ENCODE measurements at places on chromosomes 16 and 17.

- no peak for DNase-seq
Measured at GRCh38 chr17:52201767-52202519, 43.4 kb upstream of the CA10 start.

DNA sequence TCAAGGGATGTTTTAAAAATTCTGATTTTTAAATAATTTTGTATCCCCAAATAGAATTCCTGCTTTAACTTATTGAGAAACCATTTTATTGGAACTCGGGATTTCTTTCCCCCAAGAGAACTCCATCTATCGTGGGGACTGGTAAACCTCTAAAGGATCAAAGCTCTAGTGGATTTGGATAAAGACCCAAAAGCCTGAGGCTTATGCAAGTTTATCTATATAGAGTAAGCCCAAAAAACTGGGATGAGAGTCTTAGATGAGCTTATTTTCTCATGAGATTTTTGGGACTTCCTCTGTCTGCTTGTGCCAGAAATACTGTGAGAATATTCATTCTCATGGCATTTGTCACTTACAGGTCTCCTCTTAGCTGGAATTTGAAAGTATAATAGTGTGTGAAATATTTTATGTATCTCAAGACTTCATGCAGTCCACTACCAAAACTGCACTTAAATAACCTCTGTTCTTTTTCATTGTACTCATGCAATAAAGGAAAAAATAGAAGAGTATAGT is 333.1 kb downstream of the BCAS3 start:
- no peak for DNase-seq

DNA sequence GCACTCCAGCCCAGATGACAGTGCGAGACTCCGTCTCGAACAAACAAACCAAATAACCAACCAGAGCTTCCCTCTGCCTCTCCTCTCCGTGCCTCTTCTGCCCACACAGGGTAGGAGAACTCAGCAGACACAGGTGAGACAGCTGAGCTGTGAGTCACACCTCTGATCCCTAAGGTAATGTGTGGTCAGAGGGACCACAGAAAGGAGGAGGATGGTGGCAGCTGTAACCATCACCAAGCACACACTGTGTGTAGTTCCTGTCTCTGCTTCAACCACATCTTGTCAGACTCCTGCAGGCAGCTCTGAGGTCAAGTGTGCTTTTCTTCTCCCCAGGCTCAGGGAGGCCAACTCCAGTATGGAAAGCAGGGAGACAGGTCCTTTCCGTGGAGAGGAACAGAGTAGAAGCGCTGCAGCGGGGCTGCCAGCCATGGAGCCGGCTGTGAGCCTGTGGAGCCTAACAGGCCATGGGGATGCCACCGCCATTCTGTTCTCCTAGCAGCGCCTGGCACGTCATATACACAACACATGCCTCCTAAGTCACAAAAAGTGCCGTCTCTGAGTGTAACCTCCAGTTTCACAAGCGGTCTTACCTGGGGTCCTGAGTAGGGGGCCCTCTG is 7.1 kb downstream of the NUDT16L1 start:
- DNase-seq = no peak

GRCh38 chr16:87376660-87377059 is 6.9 kb downstream of the FBXO31 start:
- DNase-seq = peak; percentile 59

DNA sequence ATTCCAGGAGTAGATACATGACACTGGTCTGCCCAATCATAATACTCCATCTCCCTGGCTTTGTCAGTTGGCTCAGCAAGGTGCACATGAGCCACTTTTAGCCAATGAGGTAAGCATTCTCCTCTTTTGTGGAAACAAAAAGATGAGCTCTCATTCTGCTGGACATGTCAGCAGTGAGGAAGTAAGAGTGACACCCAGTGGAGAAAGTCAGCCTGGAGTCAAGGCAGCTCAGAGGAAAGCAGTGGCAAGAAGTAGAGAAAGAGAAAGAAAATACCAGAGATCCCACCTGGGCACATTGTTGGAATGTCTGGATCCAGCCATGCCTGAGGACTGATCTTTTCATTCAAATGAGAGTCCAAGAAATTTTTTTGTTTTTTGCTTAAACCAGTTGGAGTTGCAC is 496.9 kb upstream of the C16orf82 start:
- no peak for DNase-seq

DNA sequence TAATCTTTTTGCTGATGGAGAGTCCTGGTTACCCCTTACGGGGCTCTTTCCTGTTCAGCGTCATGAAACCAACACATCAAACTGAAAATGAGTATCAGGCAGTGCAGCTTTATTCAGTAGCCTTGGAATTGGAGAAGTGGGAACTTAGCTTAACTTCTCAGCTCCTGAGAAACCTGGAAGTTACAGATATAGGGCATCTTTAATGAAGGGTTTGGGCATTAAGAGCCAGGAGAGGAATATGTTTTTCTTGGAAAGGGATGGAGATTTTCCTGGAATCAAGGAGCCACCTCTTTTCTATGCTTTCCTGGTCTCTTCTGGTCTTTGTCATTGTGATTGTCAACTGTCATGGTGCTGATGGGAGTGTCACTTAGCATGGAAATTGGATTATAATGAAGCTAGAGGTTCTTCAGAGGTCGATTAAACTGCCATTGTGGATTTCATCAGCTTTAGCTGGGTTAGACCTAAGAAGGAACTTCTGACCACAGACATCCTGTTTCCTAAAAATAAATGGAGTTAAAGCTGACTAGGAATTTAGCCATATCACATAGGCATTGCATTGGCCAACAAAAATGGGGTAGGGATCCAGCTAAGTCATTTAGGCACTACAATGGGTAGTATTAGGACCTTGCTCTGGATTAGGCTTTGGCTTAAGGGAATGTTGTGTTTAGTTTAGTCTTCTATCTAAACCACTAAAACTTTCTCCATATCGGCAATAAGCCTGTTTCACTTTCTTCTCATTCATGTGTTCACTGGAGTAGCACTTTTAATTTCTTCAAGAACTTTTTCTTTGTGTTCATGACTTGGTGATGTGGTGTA is 186.4 kb downstream of the BCAS3 start:
- DNase-seq = no peak

DNA sequence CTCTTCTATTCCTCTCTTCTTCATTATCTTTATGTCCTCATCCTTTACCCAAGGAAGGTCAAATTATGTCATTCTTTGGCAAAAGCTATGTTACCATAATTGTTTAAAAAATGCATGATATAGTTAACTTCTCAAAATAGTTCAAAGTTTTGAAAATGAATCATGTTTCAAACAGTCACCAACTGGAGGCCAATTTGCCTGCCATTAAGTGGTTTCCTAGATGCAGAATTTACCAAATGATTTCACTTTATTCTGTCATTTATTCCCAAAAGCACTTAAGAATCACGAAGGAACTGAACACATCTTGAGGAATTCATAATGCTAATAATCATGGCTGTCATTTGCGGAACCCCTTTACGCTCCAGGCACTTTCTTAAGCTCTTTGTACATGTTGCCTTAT is 190.9 kb upstream of the CDH11 start:
- DNase-seq = no peak

GRCh38 chr17:76734080-76734840 is 2.9 kb downstream of the SRSF2 start:
- peak; percentile 41 for DNase-seq

- no peak for DNase-seq
Measured at GRCh38 chr17:64097196-64097936, 32.6 kb downstream of the ERN1 start.

GRCh38 chr16:17304106-17304490 is 166.7 kb downstream of the XYLT1 start:
- DNase-seq = no peak

DNA sequence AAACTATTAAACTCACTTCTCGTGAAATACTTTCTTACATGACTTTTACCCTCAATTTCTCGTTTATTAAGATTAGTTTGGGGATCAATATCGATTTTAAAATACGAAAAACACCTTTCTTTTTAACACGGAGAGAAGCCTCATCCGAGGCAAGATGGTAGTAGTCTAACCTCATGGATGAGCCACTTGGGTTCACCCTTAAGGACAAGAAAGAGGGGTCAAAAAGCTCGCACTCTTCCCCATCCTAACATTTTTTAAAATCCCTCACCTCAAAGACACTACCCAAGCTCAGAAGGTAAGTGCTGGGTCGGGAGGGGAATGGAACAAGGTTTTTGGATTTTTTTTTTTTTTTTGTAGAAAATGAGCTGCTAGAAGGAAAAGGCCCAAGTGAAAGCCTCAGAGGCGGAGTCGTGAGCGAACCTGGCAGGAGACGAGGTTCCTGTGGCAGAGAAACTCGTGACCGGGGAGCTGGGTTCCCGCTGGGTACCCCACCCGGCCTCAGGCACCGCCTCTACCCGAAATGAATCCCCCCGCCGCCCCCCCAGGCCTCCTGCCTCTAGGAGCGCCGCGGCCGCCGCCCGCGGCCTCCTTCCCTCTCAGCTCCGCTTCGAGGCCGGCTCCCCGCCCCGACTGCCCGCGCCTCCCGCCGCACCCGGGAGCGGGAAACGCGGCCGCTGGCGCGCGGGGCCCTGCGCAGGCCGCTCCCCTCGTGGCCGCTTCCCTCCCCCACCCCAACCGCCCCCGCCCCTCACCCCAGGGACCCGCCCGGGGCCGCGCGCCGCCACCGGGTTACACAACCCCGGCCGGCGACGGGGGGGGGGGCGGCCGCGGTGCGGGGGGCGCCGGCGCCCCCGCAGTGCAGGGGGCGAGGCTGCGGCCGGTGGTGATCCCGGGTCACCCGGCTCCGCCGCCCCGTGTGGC is 1.6 kb downstream of the NUFIP2 start:
- peak; percentile 64 for DNase-seq

GRCh38 chr16:15803618-15804017 is 53.2 kb downstream of the MYH11 start:
- no peak for DNase-seq

GRCh38 chr17:55830699-55831471 is 80.0 kb downstream of the PCTP start:
- DNase-seq = no peak

GRCh38 chr17:33131620-33132019 is 140.0 kb downstream of the SPACA3 start:
- DNase-seq = no peak

GRCh38 chr16:83762141-83762991 is 45.4 kb upstream of the HSBP1 start:
- no peak for DNase-seq

DNA sequence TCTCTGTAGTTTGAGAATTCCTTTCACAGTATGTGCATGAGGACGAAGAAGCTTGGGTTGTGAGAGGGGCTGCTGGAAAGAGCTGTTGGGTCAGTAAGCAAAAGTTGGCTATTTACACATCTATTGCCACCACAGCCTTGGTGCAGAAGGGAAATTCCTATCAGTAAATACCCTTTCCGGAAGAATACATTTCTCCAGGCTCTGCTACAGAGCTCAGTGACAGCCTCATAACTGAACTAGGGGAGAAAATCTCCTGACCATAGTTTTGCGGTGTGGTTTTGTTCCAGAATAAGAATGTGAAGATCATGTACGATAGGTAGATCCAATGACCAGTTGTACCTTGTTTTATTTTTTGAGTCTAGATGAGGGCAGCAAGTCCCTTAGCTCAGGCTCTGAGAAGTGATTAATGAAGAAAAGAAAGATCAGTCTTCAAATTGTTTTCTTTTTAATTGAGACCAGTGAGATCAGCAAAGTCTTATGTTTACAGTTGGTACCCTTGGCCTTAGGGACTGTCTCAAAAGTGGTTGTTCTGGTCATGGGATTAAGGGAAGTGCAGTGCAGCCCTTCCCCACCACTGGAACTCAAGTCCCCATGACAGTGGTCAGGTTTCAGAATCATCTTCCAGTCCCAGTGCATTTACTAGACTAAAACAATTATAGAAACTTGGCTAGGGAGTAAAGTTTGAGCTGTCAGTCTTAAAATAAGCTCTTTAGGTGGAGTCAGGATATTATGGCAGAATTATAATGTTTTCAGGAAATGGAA is 123.5 kb downstream of the PHKB start:
- DNase-seq = no peak

DNA sequence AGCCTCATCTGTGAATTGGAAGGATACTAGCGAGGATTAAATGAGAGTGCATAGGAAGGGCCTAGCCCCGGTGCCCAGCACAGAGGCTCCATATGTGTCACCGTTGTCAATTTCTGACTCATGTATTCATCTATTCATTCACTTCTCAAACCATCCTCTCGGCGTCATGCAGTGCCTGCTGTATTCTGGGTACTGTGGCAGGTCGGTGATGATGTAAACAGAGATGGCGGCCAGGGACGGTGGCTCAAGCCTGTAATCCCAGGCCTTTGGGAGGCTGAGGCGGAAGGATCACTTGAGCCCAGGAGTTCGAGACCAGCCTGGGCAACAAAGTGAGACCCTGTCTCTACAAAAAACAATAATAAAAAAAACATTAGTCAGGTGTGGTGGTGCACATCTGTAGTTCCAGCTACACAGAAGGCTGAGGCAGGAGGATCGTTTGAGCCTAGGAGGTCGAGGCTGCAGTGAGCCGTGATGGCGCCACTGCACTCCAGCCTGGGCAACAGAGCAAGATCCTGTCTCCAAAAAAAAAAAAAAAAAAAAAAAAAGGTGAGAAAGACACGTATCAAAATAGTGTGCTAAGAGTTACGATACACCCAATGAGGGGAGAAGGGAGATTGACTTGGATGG is 4.3 kb upstream of the PPP1R1B start:
- no peak for DNase-seq

- DNase-seq = no peak
Measured at GRCh38 chr17:58285422-58285810, 4.7 kb upstream of the MPO start.

- no peak for DNase-seq
Measured at GRCh38 chr16:5446623-5447240, 349.1 kb upstream of the EEF2KMT start.

DNA sequence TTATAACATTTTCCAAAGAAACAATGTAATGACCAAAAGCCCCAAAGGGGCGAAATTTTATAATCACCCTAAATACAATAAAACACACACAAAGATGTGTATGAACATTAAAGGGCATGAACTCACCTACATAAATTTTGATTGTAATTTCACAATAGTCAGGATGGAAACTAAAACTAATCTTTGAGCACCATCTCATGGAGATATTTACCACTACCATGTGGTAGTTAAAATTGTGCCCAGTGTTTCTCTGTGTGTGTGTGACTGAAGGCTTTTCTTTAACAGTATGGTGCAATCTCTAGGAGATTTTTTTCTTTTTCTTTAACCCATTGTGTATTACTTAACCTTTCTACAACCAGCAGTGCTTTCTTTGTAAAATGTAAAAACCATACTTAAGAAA is 19.7 kb upstream of the MEIOC start:
- no peak for DNase-seq

DNA sequence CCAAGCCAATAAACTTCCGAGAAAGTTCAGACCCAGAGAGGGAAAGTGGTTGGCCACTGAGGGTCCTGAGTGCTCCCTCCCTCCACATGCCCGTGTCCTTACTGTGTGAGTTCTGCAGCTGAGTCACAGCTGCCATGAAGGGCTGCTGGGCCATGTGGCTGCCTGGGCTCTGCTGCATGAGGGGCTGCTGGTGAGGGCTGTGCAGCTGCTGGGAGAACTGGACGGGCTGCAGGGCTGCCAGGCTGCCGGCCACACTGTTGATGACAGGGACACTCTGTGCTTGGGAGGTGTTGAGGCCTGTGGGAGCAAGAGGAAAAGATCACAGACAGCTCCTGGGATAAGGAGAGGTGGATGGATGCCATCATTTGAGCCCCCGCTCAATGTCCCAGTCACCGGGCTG is 44.0 kb downstream of the HNF1B start:
- DNase-seq = no peak

Measured in hematopoietic multipotent progenitor cell treated with erythropoietin and hydrocortisone succinate and interleukin-3 and kit ligand, for 17 days (in vitro differentiated cells).